ENCODE measurements at places on chromosomes 12 and 14.
A peak's percentile ranks its signal among the peaks of the same experiment; 100 is the strongest.

GRCh38 chr12:113700943-113701342 lies 229.3 kb upstream of the LHX5 start:
- DNase-seq = peak; percentile 75

- DNase-seq = peak; percentile 70
These were observed at the start of gene GCH1 for GRCh38 chr14:54902521-54903420. GCH1 (minus strand) TSS chr14:54902826; CDS start chr14:54902663, 163 bp downstream.

DNA sequence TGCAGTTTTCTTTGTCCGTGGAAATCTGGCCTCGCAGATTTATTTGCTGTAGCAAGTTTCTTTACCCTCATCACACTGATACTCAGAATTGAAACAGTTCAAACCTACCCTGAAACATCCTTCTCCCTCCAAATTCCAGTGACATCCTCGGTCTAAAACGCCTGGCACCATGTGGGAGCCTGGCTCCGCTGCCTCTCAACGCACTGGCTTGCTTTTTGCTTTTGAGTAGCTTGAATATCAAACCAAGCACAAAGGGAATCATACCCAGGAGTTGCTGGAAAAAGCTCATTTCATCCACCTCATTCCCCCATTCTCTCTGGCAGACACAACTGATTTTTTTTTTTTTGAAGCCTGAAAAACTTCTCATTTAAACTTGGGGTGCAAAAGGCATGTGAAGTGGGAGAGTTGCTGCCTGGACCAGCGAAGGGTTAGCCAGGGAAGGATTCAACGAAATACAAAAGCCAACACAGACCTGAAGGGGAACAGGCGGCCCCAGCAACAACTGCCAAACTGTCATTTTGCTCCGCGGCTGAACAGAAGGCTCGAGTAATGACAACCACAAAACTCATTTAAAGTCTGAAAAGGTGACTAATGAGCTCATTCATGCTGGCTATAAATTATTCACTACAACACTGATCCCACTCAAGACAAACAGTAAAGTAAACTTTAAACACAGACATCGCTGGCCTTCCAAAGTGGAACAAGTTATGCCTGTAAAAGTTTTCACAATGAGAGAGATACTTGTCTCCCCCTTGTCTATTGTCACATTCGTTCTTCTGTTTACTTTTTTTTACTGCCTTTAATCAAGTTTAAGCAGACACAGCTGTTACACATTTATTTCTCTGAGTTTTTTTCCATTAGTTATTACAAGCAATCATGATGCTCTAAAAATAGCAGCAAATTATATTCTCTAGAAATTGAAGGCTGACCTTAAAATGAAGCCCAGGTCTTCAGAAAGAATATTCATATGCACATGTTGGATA lies 12.5 kb upstream of the FOXN3 start:
- no peak for DNase-seq

DNA sequence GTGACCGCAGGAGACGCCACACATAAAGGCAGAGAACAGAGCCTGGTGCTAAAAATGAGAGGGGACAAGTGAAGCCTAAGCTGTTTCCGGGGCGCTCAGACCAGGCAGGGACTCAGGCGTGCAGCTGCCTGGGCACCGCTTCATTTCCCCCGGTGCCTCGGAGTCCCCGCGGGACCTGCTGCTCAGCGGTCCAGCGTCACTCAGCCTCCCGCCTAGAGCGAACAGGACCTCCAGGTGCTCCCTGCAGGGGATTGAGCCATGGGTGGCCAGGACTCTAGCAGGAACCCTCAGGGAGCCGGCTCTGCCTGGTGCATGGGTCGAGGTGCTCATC lies 31.0 kb downstream of the CCDC85C start:
- no peak for DNase-seq

DNA sequence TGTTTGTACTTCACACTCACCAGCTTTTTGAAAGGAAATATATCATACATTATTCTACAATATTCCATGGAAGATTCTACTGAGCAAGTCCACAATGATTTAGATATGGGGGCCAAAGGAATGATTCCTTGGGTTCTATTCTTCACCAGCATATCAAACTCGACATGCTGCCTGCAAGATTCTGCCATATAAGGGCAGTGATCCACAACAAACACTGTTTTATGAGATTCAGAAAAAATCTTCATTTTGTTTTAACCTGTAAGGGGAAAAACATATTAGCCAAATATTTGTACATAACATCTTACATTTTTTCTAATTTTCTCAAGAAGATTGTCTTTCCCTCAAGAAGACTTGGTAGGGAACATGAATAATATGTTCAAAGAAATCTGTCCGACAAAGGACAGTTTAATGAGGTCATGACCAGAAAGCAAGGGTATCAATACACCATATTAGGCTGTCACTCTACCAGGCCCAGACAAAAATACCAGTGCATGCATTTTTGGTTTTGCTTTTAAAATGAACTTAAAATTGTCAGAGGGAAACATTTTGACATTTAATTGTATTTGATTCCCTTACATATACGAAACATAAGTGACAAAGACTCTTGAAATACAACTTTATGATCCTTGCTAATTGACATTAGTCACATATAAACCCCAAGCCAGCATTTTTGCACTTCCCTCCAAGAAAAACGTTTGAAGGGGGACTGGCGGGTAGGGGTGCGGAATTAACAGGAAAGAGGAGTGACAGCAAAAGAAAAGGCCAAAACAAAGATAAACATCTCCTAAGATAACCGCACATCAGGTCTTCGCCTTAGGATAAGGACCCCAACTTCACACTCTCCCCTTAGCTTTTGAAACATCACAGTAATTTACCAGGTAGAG lies 980 bp downstream of the INTS13 start:
- DNase-seq = peak; percentile 18

GRCh38 chr14:52391881-52392615 lies 77.9 kb downstream of the PTGER2 start:
- peak; percentile 59 for DNase-seq

DNA sequence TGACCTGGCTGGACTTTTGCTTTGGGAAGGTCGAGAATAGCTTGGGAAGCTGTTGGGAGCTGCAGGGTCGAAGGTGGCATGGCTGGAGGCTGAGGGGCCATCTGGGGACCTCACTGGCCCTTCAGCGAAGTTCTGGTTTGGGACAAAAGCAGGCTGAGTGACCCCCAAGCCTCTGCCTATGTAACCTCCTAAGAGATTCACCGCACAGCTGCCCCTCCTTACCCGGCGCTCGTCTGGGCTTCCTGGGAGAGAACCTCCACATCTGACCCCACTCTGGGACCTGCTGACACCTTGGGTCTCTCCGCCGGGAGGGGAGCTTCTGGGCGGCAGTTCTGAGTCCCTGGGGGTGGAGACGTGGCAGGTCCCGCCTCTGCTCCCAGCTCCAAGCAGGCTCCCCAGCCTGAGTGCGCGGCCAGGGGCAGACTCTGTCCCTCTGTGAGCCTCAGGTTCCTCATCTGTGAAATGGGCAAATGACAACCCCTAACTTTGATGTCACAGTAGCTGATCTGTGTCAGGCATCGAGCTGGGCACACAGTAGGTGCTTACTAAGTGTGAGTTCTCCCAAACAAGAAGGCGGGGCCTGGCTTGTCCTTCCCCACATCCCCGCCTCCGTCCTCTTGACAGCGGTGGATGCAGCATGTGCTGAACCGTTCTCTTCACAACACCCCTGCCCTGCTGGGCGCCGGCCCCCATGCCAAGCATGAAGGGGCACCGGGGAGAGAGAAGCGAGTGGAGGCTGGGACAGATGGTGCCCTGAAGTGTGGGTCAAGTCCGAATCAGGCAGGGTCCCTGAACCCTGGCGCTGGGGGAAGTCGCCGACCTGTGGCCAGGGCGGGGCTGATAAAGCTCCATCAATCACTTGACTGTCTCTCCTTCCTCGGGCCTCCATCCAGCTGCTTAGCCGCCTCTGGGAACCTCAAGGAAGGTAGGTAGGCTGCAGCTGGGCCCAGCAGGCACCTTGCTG lies 3.8 kb downstream of the EXOC3L4 start:
- DNase-seq = no peak

All from EL (cell line).